Pericardium fibroblast (primary cell): ENCODE measurements at places on chromosomes 1 and 21. TPM values are rescaled to one million over a fixed set of nuclear protein-coding genes. Genes with fewer than 3 reads are reported as not detected.

Gene MAST2
- total RNA-seq: 13.6 and 15.2 TPM in 2 replicates

Gene PFDN2
- 39.3 and 49.1 TPM in 2 replicates for total RNA-seq

Gene NBPF3
- total RNA-seq: 9.8 and 13.9 TPM in 2 replicates

Gene TSPEAR
- not detected in 2 replicates for total RNA-seq

Gene CSF3R
- not detected in 2 replicates for total RNA-seq

Gene SH2D5
- total RNA-seq: 0.26 and 0.58 TPM in 2 replicates

Gene TSPAN1
- 0.12 TPM in 1 of 2 replicates, not detected in the other for total RNA-seq

Gene TMEM82
- total RNA-seq: not detected in 2 replicates

Gene ZSWIM5
- under 0.01 TPM in 1 of 2 replicates, not detected in the other for total RNA-seq

Gene MTF1
- total RNA-seq: 1.5 and 16.3 TPM in 2 replicates

Gene DONSON
- 12.5 and 13.4 TPM in 2 replicates for total RNA-seq

Gene MATN1
- total RNA-seq: under 0.01 and 0.23 TPM in 2 replicates

Gene S1PR1
- total RNA-seq: 3.5 and 4.9 TPM in 2 replicates

Gene TMEM200B
- 23.2 and 25.4 TPM in 2 replicates for total RNA-seq

Gene ELF3
- total RNA-seq: under 0.01 TPM in 1 of 2 replicates, not detected in the other

Gene PPP1R12B
- total RNA-seq: 5.1 and 25.1 TPM in 2 replicates

Gene NBPF4
- not detected in 2 replicates for total RNA-seq

Gene PADI3
- not detected in 2 replicates for total RNA-seq

Gene PLEKHG5
- total RNA-seq: 4.1 and 8.0 TPM in 2 replicates

Gene DNALI1
- 2.9 and 5.5 TPM in 2 replicates for total RNA-seq

Gene HSPA13
- total RNA-seq: 25.4 and 32.6 TPM in 2 replicates

Gene FCGR3A
- not detected in 2 replicates for total RNA-seq

Gene IL20
- total RNA-seq: not detected in 2 replicates
